ENCODE measurements at places on chromosomes 2 and 18.

DNA sequence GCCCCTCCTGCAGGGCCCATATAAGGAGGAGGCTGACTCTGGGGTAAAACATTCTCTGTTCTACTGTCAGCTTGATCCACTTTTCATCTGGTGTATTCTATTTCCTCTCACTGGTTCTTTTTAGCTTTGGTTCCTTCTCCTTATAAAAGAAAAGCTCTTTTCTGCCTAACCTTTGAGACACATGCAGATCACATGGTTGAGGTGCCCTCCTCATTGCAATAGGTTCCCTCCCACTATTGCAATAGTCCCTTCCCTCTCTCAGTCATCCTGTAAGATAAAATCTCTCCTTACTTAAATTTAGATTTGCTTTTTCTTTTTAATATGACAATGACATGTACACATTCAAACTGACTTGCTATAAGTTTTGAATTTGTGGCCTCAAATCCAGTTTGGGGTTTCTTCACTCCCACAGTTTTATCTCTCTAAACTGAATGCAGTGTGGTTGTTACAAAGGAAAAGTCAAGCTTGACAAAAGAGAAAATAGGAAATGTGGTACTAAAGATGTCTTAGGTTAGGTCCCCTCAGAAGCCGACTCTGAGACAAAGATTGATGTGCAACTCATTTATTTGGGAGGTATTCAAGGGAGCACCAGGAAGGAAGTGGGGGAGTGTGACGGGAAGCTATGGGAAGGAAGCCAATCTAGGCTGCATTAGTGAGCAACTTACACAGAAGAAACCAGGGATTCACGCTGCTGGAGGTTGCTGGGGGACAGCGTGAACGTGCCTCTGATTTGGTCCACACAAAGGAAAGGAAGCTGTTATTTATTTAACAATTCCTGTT, 127.6 kb upstream of the LINC00305 start:
- H3K4me1 ChIP-seq: peaks cover 6% of the 10 kb centered on the region
- peaks cover 2% of the 10 kb centered on the region for H3K36me3 ChIP-seq
- no peak overlapping the region for H3K27ac ChIP-seq
- H3K4me3 ChIP-seq: no peak overlapping the region

GRCh38 chr2:235017441-235017840, 65.6 kb downstream of the SH3BP4 start:
- no peaks in the 10 kb centered on the region for H3K27me3 ChIP-seq
- DNase-seq: no peak
- H3K4me1 ChIP-seq: peaks cover 5% of the 10 kb centered on the region
- H3K36me3 ChIP-seq: no peaks in the 10 kb centered on the region

DNA sequence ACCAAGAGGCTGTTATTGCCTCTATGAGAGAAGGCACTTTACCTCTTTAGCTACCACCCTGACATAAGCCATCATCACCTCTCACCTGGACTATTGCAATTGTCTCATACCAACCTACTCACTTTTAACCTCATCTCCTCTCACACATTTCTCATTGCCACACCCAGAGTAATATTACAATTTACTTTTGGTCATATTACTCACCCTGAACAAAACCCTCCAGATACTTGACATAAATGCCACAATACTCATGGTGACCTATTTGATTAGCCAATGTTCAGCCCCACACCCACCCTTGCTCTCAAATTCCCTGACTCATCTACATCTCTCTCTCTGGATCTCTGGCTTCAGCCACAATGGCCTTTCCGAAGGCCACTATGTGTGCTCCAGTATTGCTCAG, 90.9 kb upstream of the CDH7 start:
- no peaks in the 10 kb centered on the region for H3K27me3 ChIP-seq
- DNase-seq: no peak
- H3K27ac ChIP-seq: no peak overlapping the region
- no peaks in the 10 kb centered on the region for H3K4me1 ChIP-seq
- H3K4me3 ChIP-seq: no peak overlapping the region

GRCh38 chr2:219553463-219553963, 9.7 kb downstream of the TMEM198 start:
- no peaks in the 10 kb centered on the region for H3K27me3 ChIP-seq
- 0 out of 2 replicates have a peak, but pooled peaks cover 4% of the 10 kb centered on the region for H3K4me1 ChIP-seq
- no peak for DNase-seq
- no peak overlapping the region for H3K4me3 ChIP-seq

DNA sequence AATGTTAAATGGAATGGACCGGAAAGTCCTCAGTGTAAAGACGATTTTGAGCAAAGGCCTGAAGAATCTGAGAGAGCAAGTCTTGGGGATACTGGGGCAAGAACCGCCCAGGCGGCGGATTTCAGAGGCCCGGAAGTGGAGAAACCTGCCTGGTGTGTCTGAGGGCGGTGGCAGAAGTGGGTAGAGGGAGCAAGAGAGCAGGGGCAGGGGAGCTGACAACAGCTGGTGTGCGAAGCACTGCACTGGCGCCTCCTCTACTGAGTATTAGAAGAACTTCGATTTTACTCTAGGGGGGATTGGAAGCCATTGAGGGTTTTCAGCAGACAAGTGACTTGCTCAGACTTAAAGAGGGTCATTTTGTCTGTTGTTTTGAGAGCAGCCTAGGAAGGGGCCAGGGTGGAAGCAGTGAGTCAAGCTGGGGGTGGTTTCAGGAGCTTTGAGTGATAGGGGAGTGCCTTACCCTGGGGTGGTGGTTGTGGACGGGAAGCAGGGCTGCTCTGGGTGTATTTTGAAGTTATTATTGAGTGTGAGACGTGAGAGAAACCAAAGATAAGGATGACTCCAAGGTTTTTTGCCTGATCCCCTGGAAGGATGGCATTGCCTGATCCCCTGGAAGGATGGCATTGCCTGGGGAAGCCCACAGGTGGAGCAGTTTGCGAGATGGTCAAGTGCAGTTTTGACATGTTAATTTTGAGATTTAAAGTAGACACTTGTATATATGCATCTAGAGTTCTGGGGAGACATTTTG, 52.5 kb downstream of the ZNF236 start:
- H3K4me3 ChIP-seq: no peak overlapping the region
- H3K27me3 ChIP-seq: no peaks in the 10 kb centered on the region
- 0 out of 2 replicates have a peak, but pooled peaks cover 4% of the 10 kb centered on the region for H3K36me3 ChIP-seq

DNA sequence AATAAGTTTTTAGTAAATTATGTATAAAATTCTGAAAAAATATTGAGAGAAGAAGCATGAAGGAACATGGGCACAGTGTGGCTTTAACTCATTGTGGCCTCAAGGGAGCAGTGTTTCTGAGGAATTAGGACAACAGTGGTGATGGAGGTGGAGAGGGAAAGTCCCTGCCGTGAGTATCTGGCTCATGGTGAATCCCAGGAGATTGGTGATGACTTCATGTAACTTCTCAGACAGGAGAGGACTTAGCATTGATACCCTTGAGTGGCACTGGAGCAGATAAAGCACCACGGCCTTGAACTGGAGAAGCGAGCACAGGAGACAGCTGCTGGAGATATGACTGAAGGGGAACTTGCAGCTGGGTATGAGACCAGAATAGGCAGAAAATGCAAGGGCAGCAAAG, 35.0 kb upstream of the LRP1B start:
- DNase-seq: no peak
- H3K36me3 ChIP-seq: no peaks in the 10 kb centered on the region
- H3K27ac ChIP-seq: no peak overlapping the region
- H3K27me3 ChIP-seq: no peaks in the 10 kb centered on the region
- no peaks in the 10 kb centered on the region for H3K4me1 ChIP-seq

DNA sequence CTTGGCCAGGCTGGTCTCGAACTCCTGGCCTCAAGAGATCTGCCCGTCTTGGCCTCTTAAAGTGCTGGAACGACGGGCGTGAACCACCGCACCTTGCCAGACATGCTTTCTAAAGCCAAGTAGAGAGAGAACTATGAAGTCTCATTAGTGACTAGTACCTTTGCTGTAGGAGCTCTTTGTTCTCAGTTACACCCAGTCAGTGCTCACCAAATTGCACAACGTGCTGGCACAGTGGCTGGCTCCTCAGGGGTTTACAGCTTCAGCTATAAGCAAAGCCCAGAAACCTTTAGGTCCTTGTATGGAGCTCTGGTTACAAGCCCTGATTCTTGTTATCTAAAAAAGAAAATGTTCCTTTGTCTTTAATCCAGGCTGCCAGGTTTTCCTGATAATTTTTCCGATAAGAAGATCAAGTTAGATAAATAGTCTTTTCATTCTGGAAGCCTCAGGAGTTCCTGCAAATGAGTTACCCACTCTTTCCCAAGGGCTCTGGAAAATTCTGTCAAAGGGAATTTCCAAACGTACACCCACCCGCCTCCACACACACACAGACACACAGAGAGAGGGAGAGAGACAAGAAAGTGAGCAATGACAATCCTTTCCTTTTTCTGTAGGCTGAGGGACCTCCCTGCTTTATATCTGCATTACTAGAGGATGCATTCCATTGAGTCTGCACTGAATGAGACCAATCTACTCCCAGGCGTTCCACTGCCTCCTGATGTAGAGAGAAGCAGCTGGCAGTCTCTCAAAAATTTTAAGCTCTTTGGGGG, 100.2 kb upstream of the CSRNP3 start:
- peak; percentile 25 for DNase-seq
- no peaks in the 10 kb centered on the region for H3K36me3 ChIP-seq
- no peaks in the 10 kb centered on the region for H3K27me3 ChIP-seq
- H3K4me1 ChIP-seq: peaks cover 3% of the 10 kb centered on the region
- H3K4me3 ChIP-seq: no peak overlapping the region

DNA sequence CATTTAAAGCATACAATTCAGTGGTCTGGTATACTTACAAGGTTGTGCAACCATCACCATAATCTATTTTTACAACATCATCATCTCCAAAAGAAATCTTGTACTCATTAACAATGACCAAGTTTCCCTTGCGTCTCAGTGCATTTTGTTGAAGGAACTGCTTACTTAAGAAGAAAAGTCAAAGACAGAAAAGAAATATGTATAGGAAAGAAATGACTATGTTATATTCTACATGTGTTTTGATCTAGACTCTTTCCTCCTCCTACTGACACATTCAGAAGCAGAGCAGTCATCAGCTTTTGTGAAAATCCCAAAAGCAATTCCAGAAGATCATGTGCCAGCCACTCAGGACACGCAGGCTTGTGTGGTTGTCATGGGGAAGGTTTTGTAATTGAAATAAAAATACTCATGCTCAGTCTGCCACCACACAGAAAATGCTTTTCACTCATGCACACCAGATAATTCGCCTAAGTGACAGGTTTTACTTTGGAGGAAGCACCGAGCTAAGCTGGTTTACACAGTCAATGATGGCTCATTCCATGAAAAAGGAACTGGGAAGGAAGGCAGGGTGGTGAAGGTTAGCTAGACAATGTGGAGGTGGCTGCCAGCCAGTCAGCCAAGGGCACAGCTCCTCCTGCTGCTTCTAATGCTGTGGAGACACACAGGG, 158.5 kb upstream of the REV1 start:
- no peak overlapping the region for H3K27ac ChIP-seq
- no peak for DNase-seq
- H3K4me1 ChIP-seq: peaks cover 5% of the 10 kb centered on the region
- no peak overlapping the region for H3K4me3 ChIP-seq
- no peaks in the 10 kb centered on the region for H3K27me3 ChIP-seq

GRCh38 chr2:150169237-150169629, 318.2 kb downstream of the RND3 start:
- H3K27me3 ChIP-seq: no peaks in the 10 kb centered on the region
- H3K4me3 ChIP-seq: no peak overlapping the region
- H3K36me3 ChIP-seq: no peaks in the 10 kb centered on the region
- DNase-seq: no peak
- H3K27ac ChIP-seq: no peak overlapping the region

GRCh38 chr18:46899274-46899948, 17.9 kb downstream of the PIAS2 start:
- H3K36me3 ChIP-seq: no peaks in the 10 kb centered on the region
- no peak overlapping the region for H3K27ac ChIP-seq
- no peaks in the 10 kb centered on the region for H3K27me3 ChIP-seq
- DNase-seq: peak; percentile 47

GRCh38 chr18:48707636-48708296, 168.9 kb downstream of the CTIF start:
- H3K27ac ChIP-seq: no peak overlapping the region
- no peak for DNase-seq
- no peaks in the 10 kb centered on the region for H3K36me3 ChIP-seq
- peaks cover 3% of the 10 kb centered on the region for H3K4me1 ChIP-seq
- no peaks in the 10 kb centered on the region for H3K27me3 ChIP-seq

DNA sequence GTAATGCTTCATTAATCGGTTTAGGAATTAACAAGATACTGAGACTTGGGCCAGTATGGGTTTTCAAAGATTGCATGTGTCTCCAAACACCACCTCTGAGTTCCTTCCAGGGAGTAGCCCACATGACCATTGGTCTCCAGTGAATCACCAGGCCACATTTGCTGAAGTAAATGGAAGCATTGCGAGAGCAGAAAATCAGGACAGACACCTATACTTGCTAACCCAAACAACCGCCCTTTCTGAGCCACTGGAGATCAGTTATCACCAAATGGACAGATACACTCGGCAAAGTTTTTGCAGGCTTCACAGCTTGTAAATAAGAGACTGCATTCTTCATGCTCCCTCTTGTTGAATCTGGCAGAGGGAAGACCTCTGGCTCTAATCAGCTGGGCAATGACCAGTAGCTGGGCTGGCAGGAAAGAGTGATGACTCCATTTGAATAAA, 40.9 kb downstream of the GATA6 start:
- no peaks in the 10 kb centered on the region for H3K36me3 ChIP-seq
- H3K27me3 ChIP-seq: no peaks in the 10 kb centered on the region
- no peak for DNase-seq
- H3K4me1 ChIP-seq: no peaks in the 10 kb centered on the region
- no peak overlapping the region for H3K4me3 ChIP-seq
